NCI-H2029 treated with DMSO at 0.1 percent for 48 hours (cell line): ENCODE measurements at places on chromosomes 1 and 21.

GRCh38 chr1:225816643-225817538 lies 7.0 kb downstream of the EPHX1 start:
- no peak for DNase-seq

DNA sequence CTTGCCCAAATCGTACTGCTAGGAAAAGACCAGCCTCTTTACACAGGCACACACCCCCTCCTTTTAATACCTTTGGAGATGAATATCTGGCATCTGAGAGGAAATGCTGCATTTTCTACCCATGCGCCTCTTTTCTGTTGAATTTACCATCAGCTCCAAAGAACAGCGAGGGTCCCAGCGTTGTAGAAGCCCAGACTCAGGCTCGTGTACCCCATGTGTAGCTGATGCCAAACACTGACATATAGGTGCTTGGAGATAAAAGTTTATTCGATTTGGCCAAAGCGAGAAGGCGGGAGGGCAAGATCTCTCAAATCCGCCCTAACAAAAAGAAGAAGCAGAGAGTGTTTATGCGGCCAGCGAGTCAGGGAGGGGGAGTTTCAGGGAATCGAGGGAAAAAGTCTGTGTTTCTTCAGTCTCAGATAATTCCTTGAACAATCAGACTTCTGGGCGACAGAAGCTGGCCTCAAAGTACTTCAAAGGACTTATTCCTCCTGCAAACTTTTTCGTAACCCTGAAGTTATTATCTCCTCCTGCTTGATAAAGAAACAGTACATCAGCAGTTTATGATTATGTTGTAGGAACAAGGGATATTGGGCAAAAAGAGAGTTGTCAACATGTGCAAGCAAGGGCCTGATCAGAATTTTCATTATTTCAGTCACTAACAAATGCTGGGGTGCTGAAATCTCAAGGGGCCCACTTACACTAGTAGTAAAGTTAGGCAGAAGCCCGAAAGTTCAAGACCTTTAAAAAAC lies 642 bp upstream of the CREG1 start:
- no peak for DNase-seq

- DNase-seq = no peak
Measured at GRCh38 chr1:217072926-217073325, 349.7 kb upstream of the ESRRG start.

DNA sequence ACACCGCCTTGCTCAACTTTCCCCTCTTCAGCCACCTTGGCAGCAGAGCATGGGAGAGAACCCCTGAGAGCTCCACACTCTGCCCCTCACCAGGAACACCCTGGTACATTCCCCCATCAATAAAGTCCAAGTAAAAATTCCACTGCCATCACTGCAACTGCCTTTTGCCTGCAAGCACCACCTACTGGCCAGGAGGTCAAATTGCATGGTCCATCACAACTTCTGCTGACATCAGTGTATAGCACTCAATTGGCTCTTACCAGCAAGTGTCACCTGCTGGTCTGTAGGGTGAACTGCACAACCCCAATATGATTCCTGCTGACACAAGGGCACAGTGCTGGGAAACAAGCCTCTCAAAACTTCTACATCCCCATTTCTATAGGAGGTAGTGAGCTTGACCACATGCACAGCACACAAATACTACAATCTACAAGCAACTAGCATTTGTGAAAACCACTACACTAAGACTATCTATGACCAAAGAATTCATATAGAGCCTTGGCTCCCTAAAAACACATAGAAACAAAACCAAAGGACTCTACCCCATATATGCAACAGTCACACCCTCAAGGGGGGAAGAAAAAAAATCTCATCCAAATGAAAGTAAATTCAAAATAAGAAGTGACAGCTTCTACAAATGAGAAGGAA lies 69.2 kb downstream of the FASLG start:
- no peak for DNase-seq

DNA sequence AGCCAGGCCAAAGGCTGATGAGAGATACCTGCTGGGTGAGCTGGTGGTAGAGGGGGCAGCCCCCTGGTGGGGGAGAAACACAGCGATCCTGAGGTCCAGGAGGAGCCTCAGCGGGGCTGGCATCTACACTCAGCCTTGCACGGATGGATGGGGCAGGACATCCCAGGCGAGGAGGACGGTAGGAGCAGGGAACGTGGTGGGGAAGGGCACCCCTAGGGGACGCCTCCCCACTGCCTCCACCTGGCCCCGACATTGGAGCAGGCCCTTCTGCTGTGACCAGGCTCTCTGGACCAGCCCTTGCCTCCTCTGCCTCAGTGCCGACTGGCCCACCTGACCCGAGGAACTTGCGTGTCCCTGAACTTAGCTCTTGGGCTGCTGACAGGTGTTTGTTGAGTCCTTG lies 6.4 kb upstream of the MMEL1 start:
- DNase-seq = no peak

DNA sequence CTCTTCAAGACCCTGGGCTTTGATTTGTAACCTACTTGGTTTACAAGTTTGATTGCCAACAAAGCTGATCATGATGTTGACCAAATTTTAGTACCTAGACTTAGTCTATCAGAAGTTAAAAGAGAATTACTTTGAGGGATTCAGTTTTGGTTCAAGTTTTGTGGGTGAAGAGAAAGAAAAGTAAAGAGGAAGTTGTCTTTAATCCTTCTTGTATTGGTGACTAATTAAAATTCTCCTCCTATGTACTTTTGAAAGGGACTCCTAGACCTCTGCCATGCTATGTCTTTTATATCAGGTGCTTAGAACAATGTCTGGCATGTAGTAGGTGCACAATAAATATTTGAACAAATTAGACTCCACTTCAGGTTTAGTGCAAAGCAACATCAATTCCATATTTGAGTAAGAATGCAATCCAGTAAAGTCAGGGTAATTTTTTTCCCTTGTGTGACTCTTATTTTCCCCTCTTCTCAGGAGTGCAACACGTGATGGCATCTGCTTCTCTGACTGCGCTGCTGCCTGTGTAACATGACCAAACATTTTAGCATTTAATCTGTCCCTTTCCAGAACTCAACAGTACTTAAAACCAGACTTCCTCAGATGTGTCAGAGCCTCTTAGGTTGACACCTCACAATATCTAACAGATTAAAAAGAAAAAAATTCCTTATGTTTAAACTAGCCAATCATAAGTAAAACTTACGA lies 41.1 kb upstream of the KCNQ4 start:
- DNase-seq = no peak

DNA sequence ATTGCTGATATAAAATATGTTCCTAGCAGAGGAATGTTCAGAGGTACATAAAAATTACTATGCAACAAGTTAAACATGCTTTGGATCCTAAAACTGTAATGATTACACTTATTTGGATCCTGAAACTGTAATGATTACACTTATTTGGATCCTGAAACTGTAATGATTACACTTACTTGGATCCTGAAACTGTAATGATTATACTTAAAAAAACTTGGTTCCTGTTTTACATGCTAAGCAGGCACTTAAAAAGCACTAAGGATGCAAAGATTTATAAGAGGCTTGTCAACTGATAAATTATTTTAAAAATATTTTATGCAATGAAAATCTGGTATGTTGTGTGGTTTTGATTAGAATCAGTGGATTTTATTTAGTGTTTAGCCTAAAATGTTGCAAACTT lies 47.7 kb downstream of the ZNHIT6 start:
- no peak for DNase-seq

DNA sequence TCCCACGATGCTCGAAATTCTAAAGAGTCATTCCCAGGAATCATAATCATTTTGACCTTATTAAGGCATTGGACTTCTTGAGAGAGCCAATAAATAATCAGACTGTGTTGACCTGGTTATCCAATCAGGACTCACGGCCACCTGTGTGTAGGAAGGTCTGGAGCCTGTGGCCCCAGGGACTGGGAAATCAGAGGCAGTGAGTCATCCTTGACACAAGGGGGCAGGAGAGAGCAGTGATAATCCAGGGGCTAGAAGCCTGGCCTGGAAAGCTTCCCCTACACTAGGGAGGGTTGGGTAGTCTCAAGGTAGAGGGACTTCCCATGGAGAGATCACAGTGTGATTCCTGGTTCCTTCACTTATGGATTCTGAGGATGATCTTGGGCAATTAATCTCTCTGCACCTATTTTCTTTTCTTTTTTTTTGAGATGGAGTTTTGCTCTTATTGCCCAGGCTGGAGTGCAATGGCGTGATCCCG lies 4.7 kb downstream of the MR1 start:
- DNase-seq = peak; percentile 14

DNA sequence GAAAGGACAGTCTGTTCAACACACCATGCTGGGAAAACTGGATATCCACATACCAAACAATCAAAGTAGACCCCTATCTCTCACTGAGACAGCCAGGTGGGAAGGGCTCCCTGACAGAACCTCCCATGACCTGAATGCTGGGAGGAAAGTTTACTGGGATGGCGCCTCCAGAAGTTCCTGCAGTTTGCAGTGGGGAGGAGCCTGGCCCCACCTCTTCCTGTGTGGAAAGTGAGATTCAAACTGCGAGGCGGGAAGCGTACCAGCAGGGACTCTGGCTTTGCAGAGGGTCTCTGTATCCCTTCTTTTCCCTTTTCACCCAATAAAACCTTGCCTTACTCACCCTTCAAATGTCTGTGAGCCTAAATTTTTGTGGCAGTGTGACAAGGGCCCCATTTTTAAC lies 190.7 kb downstream of the HHIPL2 start:
- DNase-seq = no peak

GRCh38 chr1:36328713-36329112 lies 5.3 kb upstream of the EVA1B start:
- DNase-seq = no peak
